ENCODE measurements at places on chromosomes 13 and 19.

DNA sequence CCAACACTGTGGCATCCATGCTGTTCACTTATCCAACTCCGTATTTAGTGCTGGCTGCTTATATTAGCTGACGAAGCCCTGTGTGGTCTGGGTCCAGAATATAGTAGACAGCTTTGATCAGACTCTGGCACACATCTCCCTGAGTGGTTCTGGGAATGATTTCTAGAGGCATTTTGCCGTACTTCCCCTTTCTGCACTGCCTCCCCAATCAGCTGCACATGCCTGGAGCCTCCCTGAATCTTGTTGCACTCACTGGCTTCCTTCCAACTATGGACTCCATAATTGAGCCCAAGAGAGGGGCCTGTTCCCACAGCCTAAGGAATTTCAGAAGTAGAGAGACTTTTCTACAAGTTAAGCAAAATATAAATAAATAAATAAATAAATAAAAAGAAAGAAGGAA lies 30.4 kb upstream of the PCDH8 start:
- H3K4me1 ChIP-seq, result no peaks in the 10 kb centered on the region
- H3K36me3 ChIP-seq, result no peaks in the 10 kb centered on the region
- no peaks in the 10 kb centered on the region for H3K27me3 ChIP-seq
- H3K4me3 ChIP-seq, result no peak overlapping the region
- DNase-seq, result no peak
- H3K27ac ChIP-seq, result no peak overlapping the region

DNA sequence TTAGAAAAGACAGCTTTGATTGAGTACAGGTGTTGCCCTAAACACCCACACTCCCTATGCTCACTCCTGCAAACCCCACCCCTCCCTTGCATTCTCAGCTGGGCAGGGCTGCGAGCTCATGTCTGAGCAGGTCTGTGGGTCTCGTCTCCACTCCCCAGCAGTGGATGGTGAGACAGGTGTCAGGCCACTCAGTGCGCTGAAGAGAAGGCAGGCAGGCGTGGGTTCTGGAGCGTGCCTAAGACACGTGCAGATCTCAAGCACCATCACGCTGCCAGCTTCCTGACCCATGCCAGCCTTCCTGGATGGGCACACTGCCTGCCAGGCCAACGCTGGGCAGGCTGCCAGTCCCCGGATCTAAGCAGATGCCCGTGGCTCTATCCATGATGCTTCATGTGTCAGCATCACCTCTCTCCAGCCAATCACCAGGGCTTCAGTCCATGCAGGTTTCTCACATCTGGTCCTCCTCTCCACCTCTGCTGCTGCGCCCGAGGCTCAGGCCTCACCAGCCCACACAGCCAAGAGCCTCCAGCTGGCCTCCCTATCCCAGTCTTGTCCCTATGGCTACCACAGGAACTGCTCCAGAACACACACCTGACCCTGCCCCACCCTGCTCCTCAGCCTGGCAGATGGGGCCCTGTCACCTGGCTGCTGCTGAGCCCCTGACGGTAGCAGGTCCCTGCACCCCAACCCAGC lies 42.6 kb downstream of the EPS15L1 start:
- no peak for DNase-seq
- no peak overlapping the region for H3K4me3 ChIP-seq
- H3K27ac ChIP-seq, result no peak overlapping the region
- H3K36me3 ChIP-seq, result peaks cover 53% of the 10 kb centered on the region

DNA sequence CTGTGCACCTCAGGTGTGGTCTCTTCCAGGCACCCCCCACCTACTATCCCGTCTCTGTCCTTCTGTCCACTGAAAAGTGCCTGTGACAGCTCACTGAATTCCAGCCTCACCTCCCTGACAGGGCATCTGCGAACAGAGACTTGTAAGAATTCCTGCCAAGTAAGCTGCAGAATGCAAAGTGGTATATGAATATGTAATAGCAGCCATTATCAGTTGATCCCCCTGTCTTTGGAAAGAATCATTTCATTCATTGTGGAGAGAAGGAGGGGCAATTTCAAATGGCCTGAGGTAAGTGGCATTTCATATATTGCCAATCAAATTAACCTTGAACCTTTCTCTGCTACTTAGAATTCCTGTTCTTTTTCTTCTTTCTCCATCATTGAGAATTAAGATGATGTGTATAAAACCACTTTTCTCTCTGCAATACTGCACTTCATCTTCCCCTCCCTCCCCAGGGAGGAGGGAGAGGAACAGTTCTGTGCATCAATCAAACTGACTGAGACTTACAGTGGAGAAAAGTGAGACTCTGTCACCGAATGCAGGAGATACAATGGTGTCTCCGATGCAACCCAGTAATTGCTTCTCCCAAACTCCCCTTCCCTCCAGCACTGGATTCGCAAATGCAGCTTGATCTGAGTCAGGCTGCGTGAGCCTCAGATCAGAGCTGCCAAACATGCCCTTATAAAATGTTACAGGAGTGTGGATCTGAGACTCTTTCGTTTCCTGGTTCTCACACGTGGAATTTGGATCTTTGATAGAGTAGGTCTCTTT lies 91.7 kb downstream of the SLC10A2 start:
- DNase-seq, result no peak
- H3K4me3 ChIP-seq, result no peak overlapping the region
- H3K27me3 ChIP-seq, result no peaks in the 10 kb centered on the region
- no peaks in the 10 kb centered on the region for H3K4me1 ChIP-seq

- H3K36me3 ChIP-seq, result no peaks in the 10 kb centered on the region
- H3K27me3 ChIP-seq, result no peaks in the 10 kb centered on the region
- no peak overlapping the region for H3K27ac ChIP-seq
- no peak overlapping the region for H3K4me3 ChIP-seq
These were observed 88.8 kb upstream of the GJB6 start for GRCh38 chr13:20320885-20321284.

DNA sequence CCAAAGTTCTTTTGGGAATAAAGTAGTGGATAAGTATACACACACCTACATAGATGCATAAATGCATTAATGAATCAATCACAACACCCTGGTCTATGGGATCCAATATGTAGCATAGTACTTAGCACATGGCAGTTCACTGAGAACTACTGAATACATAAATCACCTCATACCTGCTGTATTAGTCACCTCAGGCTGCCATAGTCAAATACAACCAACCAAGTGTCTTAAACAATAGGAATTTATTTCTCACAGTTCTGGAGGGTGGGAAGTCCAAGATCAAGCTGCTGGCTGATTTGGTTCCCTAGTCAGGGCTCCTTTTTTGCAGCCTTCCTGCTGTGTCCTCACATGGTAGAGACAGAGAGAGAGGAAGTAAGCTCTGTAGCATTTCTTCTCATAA lies 228.2 kb downstream of the NHLRC3 start:
- H3K36me3 ChIP-seq, result no peaks in the 10 kb centered on the region
- no peak overlapping the region for H3K4me3 ChIP-seq
- H3K27me3 ChIP-seq, result no peaks in the 10 kb centered on the region
- DNase-seq, result no peak
- H3K27ac ChIP-seq, result no peak overlapping the region

GRCh38 chr13:75327135-75327510 lies 154.8 kb downstream of the TBC1D4 start:
- H3K36me3 ChIP-seq, result no peaks in the 10 kb centered on the region
- no peak for DNase-seq
- H3K27ac ChIP-seq, result peak overlapping the region; percentile 5
- peaks cover 8% of the 10 kb centered on the region for H3K4me1 ChIP-seq
- H3K4me3 ChIP-seq, result no peak overlapping the region

DNA sequence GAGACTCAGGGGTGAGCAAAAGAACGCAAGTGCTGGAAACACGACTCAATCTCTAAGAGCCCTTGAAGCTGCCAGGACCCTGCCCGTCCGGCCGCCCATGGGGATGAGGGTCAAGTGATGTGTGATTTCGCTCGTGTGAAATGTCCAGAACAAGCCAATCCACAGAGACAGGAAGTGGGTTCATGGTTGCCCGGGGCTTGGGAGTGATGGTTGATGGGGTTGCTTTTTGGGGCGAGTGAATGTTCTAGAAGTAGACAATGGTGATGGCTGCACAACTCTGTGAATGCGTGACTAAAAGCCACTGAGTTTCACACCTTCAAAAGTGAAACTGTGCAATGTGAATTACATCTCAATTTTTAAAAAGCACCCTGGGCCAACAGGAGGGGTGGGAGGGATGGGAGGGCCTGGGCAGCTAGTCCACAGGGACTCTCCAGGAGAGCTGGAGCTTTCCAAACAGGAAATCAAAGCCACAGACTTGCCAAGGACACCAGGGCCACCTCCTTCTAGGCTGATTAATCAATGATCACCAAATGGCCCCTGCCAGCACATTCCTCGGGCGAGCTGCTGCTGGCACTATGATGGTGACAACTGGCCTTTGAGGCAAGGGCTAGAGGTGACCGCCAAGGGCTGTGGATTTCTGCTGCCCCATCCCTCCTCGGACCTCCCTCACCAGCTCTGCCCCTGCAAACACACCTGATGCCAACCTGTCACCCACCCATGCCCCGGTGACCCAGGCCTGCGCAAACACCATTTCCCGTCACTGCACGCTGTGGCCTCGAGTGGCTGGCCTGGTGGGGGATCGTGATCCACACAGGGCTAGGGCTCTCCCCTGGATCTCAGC lies 14.0 kb downstream of the DPP9 start:
- H3K27me3 ChIP-seq, result no peaks in the 10 kb centered on the region
- peak overlapping the region; percentile 99 for H3K27ac ChIP-seq
- peaks cover 24% of the 10 kb centered on the region for H3K4me1 ChIP-seq
- no peak overlapping the region for H3K4me3 ChIP-seq

DNA sequence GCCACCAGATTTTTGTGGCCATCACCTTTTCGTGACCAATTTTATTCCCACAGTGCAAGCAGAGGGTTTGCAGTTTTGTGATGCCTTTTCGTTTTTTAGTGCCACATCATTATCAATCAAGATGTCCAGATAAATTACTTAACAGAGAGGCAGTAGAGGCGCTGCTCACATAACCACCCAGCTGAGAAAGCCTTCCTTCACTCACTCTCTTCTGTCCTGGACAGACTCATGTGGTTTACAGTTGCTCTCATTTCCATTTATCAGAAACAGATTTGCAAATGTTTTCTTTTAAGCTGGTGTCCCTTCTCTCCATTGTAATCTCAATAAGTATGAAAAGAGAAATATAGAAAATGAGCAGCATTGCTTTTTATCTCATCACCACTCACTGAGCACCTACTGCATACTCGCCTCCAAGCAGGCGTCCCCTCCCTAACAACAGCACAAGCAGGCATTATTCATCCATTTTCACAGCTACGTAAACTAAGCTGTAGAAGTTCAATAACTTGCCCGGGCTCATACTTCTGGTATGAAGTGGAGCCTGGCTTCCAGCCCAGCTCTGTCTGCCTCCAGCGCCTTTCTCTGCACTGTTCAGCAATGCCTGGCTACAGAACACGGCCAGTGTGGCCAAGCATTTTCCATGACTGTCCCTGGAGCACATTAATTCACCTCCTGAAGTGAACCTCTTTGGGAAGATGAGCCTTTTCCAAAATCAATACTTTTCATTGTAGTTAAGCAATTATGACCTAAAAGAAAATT lies 34.6 kb upstream of the KATNAL1 start:
- DNase-seq, result peak; percentile 67
- peaks cover 27% of the 10 kb centered on the region for H3K4me1 ChIP-seq
- no peak overlapping the region for H3K4me3 ChIP-seq
- H3K27ac ChIP-seq, result peak overlapping the region; percentile 14
- H3K27me3 ChIP-seq, result no peaks in the 10 kb centered on the region

DNA sequence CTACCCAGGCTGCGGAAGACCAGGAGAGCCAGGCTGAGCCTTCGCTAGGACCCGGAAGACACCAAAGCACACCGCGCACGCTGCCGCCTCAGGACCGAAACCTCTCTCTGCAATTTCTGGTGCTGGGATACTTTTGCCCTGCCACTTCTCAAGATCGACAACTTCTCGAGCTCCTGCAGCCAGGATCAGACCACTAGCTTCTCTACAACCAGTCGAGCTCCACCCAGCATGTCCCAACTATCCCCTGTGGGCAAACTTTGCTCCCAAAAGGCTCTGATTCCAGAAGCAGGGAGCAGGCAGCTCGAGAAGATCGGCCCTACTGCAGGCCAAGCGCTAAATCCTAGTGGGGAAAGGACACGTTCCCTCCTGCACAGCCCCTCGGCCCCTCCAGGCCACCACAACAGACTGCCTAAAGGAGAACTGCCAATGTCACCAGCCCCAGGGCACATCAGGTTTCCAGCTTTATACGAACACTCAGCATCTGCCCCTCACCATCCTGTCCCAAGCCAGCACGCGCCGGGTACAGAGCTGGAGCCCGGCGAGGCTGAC lies 979 bp downstream of the AKAP8 start:
- peak overlapping the region; percentile 85 for H3K27ac ChIP-seq
- no peaks in the 10 kb centered on the region for H3K27me3 ChIP-seq
- H3K4me1 ChIP-seq, result peaks cover 7% of the 10 kb centered on the region
- H3K36me3 ChIP-seq, result peaks cover 12% of the 10 kb centered on the region
- peak overlapping the region; percentile 72 for H3K4me3 ChIP-seq

- no peak overlapping the region for H3K27ac ChIP-seq
- no peaks in the 10 kb centered on the region for H3K4me1 ChIP-seq
- H3K4me3 ChIP-seq, result no peak overlapping the region
- no peaks in the 10 kb centered on the region for H3K36me3 ChIP-seq
- H3K27me3 ChIP-seq, result no peaks in the 10 kb centered on the region
These were observed 711.6 kb upstream of the SLITRK6 start for GRCh38 chr13:86510792-86511191.

Data from RWPE2 (cell line).